ENCODE measurements at places on chromosomes 12 and 14.

DNA sequence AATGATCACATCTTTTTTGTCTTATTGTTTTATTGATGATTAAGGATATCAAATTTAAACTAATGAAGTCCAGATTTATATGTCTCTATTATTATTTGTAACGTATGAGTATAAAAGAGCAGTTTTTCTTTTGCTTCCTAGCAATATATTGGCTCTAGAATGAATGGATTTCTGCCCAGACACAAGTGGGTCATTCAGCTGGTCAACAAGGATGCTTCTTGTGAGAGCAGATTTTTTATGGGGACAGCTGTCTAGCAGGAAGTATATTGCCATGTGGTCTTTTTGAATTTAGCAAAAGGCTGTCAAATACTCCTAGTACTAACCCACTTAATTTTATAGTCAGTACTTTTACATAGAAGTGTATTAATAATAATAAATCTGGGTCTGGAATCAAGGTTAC lies 1071.1 kb upstream of the FLRT2 start:
- DNase-seq = peak; percentile 53

GRCh38 chr12:48954841-48955501 lies 2.3 kb downstream of the ARF3 start:
- DNase-seq = no peak

GRCh38 chr12:51443573-51443972 lies 18.9 kb downstream of the SLC4A8 start:
- no peak for DNase-seq

- DNase-seq = no peak
Measured at GRCh38 chr12:4140581-4141301, 132.8 kb upstream of the CCND2 start.

DNA sequence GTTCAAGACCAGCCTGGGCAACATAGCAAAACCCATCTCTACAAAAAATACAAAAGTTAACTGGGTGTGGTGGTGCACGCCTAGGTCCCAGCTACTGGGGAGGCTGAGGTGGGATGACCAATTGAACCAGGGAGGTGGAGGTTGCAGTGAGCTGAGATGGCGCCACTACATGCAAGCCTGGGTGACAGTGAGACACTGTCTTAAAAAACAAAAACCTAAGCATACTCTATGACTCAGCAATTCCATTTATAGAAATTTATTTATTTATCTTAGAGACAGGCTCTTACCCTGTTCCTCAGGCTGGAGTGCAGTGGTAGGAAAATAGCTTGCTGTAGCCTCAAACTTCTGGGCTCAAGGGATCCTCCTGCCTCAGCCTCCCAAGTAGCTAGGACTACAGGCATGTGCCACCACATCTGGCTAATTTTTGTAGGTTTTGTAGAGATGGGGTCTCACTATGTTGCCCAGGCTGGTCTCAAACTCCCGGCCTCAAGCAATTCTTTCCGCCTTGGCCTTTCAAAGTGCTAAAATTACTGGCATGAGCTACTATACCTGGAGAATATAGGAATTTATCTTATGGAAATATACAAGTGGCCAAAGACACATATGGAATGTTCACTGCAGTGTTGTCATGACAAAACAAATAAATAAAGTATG lies 43.3 kb downstream of the NCKAP5L start:
- DNase-seq = no peak

DNA sequence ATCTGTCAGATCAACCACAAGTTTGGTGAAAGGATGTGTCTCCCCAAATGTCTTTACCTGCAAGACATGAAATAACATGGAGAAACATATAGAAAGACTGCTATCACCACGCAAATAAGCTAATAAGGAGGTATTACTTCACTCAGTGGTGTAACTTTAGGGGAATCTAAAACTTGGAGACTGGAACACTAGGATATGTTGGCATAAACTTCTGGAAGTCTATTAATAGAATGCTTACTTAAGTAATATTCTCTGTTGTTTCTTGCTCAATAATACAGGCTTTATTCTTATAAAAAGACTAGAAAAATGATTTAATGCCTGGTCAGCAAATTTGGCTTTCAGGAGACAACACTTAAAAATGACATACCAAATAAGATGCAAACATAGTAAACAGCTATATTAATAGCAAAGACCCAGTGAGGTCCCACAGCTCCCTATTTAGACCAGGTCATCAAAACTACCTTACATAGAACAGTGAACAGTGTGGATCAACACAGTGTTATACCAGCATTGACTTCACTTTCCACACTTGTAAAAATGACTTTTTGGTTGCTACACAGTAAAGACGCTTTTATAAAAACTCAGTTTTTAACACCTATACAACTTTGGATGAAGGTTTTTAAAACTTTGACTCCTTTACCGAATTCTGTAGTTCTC lies 18.9 kb upstream of the HAL start:
- DNase-seq = no peak

- no peak for DNase-seq
Measured at GRCh38 chr12:25045869-25046268, 97.0 kb upstream of the BCAT1 start.

DNA sequence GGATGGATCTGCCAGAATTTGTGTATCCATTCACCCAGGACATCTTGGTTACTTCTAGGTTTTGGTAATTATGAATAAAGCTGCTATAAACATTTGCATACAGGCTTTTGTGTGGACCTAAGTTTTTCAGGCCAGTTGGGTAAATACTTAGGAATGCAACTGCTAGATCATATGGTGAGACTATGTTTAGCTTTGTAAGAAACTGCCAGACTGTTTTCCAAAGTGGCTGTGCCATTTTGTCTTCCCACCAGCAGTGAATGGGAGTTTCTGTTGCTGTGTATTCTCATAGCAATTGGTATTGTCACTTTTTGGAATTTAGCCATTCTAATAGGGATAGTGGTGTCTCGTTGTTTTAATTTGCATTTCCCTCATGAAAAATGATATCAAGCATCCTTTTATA lies 133.0 kb downstream of the KIF26A start:
- no peak for DNase-seq

DNA sequence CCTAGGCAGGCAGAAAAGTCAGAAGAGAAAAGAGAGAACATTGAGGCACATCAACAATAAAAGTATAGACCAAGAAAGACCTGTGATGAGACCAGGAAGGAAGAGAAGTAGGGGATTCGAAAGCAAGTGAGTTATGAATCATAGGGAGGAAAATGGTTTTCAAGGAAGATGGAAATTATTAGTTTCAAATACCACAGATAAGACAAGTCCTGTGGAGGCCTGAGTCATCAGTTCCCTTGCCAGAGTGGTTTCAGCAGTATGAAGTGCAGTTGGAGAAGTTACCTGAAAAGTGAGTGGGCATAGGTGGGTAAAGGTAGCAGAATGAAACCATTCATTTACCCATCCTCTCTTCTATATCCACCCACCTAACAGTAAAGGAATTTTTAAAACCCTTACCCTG lies 25.2 kb upstream of the TSPAN8 start:
- DNase-seq = no peak

- no peak for DNase-seq
Measured at GRCh38 chr12:111758120-111758561, 8.6 kb upstream of the ALDH2 start.

- no peak for DNase-seq
Measured at GRCh38 chr14:47978871-47979270, 303.5 kb upstream of the MDGA2 start.

DNA sequence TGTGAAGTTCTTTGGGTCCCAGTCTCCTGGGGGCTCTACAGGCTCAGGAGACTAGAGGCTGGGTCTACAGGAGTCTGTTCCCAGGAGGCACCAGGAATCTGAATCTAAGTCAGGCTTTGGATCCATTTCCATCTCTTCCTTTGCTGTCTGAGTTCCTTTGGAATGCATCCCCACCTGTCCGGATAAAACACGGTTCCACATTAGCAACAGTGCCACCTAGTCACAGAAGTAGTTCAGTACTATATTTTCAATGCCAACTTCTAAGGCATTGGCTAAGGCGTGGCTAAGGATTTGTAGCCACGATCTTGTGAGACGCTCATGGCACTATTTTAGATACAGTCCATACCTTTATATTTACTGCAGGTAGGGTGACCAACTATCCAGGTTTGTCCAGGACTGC lies 15.1 kb downstream of the ZC2HC1C start:
- DNase-seq = no peak

GRCh38 chr12:57626921-57627445 lies 6.0 kb downstream of the B4GALNT1 start:
- peak; percentile 1 for DNase-seq

DNA sequence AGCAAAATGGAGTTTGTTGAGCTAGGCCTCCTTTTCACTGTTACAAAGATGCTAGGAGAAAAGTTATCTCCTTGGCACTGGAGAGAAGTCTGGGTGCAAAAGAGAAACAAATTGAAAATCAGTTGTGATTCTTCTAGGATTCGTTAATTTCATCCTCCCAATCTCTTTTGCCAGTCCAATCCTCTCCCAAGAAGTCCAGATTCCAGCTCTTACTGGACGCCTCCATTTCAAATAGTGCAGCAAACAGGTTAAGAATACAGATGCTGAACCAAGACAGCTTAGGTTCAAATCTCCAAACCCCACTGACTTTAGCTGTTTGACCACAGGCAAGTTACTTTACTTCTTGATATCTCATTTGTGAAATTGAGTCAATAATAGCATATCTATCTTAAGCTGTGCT lies 34.0 kb upstream of the CAPRIN2 start:
- DNase-seq = no peak

DNA sequence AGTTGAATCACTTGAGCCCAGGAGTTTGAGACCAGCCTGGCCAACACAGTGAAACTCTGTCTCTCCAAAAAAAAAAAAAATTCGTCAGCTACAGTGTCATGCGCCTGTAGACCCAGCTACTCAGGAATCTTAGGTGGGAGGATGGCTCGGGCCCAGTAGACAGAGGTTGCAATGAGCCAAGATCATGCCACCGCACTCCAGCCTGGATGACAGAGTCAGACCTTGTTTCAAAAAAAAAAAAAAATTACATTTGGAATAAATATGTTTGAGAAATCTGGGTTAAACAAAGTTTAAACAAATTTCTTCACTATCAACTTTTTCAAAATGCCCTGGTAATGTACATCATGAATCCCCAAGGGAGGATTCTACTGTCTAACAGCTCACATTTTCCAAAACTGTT lies 187.0 kb upstream of the RASSF8 start:
- DNase-seq = no peak

GRCh38 chr14:22073801-22074200 lies 400.2 kb upstream of the OR4E1 start:
- no peak for DNase-seq

GRCh38 chr14:23121361-23121771 lies 2.3 kb upstream of the CEBPE start:
- DNase-seq = peak; percentile 27

DNA sequence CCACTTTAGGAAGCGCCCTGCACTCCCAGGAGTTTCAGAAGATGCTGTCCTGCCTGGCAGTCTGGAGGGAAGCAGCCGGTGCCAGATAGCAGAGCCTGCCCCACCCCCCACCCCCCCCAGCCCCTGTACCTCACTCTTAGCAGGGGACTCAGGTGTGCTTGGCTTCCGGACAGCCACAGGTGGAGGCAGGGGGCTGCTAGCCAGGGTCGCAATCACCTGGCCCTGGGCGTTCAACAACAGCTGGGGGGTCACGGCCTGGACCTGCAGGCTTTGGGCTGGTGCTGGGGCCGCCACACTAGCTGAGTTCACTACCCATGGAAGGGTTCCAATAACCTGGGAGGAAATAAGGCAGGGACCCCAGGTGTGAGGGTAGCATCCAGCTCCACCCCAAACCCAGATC lies 22.0 kb downstream of the POU6F1 start:
- no peak for DNase-seq

GRCh38 chr14:96581902-96582301 lies 79.7 kb downstream of the PAPOLA start:
- DNase-seq = no peak

GRCh38 chr12:98951406-98951805 lies 306.3 kb downstream of the APAF1 start:
- DNase-seq = no peak

DNA sequence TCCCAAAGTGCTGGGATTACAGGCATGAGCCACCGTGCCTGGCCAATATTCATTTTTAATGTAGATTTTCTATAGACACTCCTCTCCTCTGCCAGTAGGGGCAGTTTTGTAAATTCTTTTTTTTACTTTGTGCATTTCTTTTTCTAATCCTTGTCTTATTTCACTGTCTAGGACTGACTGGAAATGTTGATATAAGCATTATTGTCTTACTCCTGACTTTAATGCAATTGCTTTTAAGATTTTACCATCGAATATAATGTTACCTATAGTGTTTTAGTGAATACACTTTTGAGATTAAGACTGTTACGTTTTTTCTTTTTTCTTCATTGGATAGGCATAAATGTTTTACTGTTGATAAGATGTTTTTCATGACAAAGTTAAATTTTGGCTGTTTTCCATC lies 35.4 kb upstream of the EMP1 start:
- DNase-seq = no peak

- no peak for DNase-seq
Measured at GRCh38 chr14:68543516-68543915, 249.4 kb downstream of the ZFP36L1 start.

DNA sequence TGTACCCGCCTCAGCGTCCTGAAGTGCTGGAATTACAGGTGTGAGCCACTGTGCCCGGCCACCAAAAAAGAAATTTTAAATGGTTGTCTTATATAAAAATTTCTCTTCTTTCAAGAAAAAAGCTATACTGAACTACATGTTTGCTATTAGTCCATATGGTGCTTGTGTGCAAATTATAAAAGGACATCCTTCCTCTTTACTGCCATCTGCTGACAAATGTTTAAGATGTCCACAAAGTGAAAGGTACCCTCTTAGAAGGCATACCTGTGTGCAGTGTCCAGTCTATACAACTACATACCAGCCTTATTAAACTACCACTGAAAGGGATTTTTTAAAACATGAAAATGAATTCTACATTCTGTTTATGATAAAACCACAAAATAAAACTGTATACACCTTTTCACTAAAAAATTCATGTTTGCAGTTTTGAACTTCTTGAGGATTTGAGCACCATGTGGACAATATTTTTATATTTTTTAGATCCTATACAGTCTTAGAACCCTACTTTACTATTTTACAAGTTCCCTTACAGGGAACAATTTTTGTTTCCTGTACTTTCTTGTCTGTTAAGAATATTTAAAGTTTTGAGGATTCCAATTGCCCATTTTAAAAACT lies 32.8 kb upstream of the TOMM20L start:
- peak; percentile 7 for DNase-seq

GRCh38 chr12:131001493-131001892 lies 47.8 kb downstream of the ADGRD1 start:
- DNase-seq = no peak

- DNase-seq = no peak
Measured at GRCh38 chr12:92471551-92471950, 231.2 kb upstream of the PLEKHG7 start.

GRCh38 chr12:27085654-27086053 lies 3.3 kb upstream of the C12orf71 start:
- no peak for DNase-seq

GRCh38 chr12:62258941-62259630 lies 1.1 kb upstream of the USP15 start:
- peak; percentile 11 for DNase-seq

DNA sequence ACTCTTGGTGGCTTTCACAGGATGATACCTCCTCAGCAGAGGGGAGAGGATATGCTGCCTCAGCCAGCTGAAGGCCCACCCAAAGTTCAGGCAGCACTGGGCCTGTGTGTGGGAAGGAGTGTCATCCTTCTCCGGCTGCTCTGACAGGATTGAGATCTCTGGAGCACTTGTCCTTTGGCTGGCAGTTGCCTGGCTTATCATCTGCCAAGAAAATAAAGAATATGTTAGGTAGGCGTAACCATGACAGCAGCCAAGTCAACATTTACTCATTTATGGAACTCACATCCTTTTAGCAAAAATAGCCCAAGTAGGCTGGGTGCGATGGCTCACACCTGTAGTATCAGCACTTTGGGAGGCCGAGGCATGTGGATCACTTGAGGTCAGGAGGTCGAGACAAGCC lies 68.5 kb downstream of the PPFIBP1 start:
- peak; percentile 53 for DNase-seq

All from Ammon's horn (tissue), 1 donor.